ENCODE measurements at places on chromosomes 6 and 20.

- no peak for DNase-seq
Observed at GRCh38 chr6:128117916-128118315, 217.1 kb upstream of the THEMIS start.

- peak; percentile 67 for DNase-seq
Observed at GRCh38 chr6:52423971-52424381, 3.8 kb downstream of the EFHC1 start.

DNA sequence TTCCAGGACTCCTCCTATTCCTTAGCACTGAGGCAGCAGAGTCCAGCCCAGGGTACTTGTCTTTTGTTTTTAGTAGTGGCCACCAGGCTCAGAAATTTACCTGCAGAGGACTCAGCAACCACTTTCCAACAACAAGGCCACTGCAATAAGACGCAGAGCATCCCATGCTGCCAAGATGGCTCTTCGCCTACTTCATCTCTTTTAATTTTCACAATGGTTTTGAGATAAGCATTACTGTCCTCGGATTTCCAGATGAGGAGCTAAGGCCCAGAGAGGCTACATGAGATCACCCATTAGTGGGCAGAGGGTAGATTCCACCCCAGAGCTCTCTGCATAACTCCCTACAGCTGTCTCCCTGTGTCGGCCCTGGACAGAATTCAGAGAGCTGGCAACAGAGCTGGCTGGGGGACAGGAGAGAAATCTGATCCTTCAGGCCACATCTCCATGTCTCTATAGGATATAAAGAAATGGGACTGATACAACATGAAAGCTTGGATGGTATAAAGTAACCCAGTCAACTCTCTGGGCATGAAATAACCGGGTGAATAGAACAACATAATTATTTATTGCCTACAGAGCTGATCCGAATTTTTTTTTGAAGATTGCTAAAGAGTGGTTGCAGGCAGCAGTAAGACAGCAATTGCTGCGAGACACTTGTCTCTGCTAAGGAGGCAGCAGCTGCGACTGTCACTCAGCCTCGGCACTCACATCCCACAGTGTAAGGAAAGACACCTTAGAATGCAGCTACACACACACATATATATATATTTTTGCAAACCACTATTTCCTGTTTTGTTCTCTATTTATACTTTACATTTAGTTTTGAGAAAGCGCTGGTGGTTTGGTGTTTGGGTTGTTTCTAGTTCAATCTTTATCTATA is 37.2 kb downstream of the SCML4 start:
- no peak for DNase-seq

DNA sequence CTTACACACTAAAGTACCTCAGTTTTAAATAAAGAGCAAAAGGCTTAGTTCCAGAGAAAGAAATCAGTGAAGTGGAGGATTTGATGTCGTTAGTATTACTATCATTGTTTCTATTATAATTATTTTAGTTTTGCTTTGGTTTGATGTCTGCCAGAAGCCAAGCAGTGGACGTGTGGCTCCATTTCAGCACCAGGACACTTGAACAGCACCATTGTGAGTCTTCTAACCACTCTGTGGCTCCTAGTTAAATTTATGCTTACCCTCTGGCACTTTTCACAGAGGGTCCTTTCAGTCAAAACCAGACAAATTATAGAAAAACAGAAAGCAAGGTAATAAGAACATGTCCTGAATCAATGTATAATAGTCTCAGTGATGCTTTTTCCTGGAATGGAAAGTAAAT is 3.4 kb downstream of the COL9A1 start:
- DNase-seq = no peak

DNA sequence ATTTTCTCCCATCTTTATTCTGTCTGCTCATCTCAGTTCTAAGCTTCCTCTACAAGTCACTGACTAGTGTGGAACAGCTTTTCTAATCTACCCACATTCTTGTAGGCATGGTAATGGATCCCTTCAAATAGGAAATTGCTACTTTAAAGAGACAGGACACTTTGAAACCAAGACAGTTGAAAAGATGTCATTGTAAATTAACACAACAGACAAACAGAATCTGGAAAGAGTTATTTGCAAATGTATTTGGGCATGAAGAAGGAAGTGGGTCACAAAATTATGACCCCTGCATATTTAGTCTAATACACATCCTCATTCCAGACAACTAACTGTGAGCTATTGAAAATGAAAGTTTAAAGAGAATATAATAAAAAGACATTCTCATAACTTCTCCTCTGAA is 298.2 kb upstream of the MARCKS start:
- peak; percentile 28 for DNase-seq

- DNase-seq = no peak
Observed at GRCh38 chr20:43900496-43900895, 14.2 kb upstream of the TOX2 start.

DNA sequence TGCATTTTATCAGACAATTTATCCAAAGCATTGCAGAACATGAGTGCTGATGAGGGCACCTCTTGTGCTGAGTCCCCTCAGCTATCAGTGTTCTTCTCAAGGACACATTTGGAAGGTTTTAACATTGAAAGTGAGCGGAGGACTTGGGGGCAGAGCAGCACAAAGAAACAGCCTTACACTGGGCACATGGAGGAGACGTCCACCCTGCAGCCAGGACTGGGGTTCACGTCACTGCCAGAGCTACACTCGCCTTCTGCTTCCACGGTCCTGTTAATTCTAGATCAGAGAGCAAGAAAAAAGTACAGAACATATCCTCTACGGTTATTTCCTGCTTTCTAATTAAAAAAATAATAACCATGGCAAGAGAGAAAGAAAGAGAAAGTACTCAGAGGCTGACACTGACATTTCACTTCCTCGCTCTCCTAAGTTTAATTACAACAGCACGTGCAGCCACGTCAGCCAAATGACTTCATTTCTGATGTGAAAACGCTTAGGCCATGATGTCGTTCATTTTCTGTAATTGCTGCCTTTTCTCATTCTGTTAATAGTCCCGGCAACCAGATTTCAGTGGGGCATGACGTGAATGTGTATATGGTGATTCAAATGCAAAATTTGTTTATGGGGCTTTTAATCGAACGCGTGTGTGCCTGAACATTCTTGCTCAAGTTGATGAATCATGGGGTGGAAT is 5.1 kb downstream of the PRND start:
- DNase-seq = peak; percentile 28

DNA sequence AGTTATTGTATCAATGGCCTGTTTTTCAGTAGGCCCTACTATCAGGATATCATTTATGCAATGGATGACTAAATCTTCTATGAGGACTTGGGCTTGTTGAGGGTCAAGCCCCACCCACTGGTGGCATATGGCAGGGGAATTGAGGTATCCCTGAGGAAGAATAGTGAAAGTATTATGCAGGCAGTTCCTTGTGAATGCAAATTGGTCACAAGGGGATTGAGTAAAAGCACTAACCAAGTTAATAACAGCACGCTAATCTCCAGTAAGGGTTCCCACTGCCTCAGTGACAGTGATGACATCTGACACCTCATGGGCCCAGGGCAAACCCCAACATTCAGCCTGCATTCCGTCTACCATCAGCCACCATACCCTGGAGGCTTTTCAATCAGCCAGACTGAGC is 14.9 kb downstream of the BPIFA1 start:
- no peak for DNase-seq

DNA sequence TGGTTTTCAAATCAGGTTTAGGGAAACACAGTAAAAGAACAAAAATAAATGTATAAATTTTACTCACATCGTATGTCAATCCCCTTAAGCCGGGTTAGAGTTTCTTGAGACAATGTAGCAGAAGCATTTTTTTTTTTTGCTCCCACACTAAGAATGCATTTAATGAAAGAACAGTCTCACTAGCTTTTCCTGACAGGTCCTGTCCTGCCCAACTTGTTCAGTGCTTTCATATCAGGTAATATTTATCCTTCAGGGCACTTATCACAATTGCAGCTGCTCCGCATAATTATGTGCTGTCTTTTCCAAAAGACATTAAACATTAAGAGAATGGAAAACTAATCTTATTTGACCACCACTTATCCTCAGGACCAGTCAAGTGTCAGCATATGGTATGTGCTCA is 632.0 kb downstream of the HTR1B start:
- DNase-seq = no peak

All from stromal cell of bone marrow (primary cell).